ENCODE measurements at places on chromosomes 2 and 18.

DNA sequence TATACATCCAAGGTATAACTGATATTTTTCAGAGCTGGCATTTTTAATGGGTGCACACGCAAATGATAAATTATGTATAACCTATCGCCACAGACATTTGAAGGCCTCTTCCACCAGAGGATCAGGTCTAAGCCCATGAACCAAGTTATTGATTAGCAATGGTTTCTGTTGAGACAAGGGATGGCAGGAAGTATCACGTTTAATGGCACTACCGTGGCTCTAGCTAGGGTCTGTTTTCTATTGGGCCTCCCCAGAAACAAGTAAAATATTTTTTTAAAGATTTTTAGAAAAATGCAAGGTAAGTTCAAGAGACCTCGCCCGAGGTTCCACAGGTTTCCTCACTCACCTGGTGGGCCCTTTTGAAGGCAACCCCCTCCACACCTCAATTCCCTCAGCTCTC lies 667 bp downstream of the GFPT1 start:
- DNase-seq, result no peak

- DNase-seq, result no peak
These were observed 172.8 kb downstream of the ARL4C start for GRCh38 chr2:234324116-234324515.

DNA sequence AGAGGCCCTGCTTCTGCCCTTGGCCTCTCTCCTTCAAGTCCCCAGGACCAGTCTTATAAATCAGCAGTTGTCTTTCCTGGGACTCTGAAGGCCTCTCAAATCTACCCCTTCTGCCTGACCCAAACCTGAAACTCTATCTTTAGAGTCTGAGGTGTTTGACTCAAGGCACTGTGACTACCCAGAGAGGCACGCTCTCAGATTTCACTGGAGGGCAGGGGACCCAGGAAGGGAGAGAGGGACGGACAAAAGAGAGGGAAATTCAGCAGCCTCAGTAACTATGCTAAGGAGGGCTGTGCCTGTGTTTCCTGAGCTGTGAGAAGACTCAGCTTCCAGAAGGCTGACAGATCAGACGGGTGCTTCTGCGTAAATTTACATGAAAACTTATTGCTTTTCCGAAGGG lies 217.8 kb downstream of the HAUS1 start:
- DNase-seq, result no peak

DNA sequence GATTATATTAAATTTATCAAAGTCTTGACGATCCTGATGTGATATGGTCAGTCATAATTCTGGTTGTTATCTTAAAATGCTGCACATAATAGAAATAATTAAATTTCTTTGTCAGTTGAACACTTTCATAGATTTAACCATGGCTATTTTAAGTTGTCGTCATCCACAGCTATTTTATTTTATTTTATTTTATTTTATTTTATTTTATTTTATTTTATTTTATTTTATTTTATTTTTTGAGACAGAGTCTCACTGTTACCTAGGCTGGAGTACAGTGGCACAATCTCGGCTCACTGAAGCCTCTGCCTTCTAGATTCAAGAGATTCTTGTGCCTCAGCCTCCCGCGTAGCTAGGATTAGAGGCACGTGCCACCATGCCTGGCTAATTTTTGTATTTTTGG lies 121.6 kb upstream of the MSH6 start:
- no peak for DNase-seq

DNA sequence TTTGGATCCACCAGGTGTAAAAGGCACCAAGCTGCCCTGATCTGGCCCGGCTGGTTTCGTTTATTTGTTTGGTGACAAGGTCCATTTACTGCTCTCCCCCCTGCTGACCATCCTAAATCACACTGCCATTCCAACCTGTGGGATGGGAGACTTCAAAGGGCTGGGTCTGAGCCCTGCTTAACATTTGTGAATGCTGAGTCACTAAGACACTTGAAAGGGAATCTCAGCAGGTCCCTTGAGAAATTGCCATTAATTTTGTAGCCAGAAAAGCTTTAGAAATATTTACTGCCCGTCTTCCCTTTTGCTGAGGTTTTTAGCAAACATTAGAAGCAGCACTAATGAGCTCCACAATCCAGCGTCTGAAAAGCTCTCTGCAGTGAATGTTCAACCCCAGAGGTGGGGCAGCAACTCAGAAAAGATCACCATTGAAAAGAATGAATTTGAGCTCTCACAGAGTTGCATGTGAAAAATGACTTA lies 133.8 kb downstream of the ARL4C start:
- DNase-seq, result no peak

Data from testis (tissue), 5 donors.